ENCODE measurements at places on chromosomes 12 and 14.

DNA sequence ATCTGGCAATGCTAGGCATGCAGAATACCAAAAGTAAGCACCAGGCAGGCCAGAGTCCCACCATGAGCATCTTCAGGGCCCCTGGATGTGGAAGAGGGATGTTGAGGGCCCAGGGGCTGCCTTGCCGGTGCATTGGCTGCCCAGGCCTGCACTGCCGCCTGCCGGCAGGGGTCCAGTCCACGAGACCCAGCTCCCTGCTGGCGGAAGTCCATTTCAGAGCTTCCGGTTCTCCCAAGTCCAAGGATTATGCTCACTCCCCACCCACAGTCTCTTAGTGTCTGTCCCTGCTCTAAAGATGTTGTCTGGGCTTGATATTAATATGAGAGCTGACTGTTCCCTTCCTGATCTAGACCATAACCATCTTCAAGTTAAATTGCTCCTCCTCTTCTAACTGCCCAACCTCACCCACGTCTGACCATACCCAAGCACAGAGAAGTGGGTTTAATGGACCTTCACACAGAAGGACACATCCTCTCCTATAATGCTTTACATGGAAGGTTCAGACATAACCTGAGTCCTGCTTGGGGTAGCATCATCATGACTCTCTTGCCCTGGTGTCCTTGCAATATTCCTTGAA lies 117.4 kb downstream of the DAD1 start:
- no peak for DNase-seq

DNA sequence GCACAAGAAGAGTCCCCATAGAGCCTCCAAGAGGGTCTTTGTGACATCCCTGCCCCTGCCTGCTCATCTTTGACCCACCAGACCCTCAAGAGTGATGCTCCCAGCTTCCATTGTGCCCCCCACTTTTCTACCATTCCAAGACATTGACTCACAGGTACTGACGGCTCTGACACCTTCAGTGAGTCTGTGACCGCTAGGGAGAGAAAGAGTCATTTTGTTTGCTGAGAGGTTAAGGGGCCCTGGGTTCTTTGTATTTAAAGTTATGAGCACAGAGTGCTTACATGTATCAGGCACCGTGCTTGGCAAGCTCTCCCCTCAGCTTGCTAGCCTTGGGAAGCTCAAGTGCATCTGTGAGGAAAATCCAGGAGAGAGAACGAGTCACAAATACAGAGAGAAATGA lies 7.1 kb upstream of the KRT82 start:
- no peak for DNase-seq

DNA sequence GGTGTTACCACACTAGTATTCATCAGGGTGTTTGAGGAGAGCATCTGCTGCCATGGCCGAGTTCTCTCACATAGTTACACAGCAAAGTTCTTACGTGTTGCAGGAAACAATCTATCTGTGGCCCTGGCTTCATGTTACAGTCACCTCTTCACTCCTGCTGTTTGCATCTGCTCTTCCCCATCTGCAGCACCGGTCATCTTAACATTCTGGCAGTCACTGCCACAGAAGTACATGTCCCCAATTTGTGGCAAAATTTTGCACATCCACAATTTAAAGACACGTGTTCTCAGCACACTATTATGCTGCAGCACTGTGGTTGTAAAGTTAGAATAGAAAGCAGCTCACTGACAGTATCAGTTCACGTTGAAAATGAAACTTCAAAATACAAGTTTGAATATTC lies 23.2 kb downstream of the MAPK1IP1L start:
- no peak for DNase-seq

DNA sequence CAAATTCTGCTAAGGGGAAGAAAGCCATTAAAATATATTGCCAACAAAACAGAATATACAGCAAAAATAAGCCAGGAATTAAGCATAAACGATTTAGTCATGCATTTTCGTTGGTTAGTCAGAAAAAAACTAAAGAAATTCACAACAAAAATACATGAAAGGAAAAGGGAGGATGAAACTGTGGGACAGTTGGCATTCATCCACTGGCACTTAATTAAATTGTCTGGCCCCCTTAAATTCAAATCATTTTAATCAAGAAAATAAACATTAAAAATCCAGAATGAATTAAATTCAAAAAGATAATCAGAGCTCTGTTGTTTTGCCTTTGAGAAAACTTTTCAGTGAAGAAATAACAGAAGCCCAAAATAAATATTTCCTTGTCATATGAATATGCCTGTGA lies 264.6 kb upstream of the TMTC1 start:
- DNase-seq: no peak

GRCh38 chr14:24880689-24881088 lies 169.3 kb downstream of the STXBP6 start:
- DNase-seq: no peak

DNA sequence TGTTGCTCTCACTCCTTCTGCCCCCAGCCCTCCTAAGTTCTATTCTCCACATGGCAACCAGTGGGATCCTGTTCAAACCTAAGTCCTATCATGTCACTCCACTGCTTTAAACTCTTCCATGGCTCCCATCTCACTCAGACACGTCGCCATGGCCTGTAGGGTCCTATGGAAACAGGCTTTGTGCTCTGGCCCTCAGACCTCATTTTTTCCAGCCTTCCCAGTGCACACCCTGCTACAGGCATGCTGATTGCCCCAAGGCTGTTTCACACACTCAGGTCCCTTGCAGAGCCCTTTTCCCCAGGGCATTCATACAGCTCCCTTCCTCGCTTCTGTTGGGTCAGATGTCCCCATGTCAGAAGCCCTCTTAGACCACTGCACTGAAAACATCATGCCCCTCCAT lies 11.2 kb upstream of the MED13L start:
- no peak for DNase-seq

DNA sequence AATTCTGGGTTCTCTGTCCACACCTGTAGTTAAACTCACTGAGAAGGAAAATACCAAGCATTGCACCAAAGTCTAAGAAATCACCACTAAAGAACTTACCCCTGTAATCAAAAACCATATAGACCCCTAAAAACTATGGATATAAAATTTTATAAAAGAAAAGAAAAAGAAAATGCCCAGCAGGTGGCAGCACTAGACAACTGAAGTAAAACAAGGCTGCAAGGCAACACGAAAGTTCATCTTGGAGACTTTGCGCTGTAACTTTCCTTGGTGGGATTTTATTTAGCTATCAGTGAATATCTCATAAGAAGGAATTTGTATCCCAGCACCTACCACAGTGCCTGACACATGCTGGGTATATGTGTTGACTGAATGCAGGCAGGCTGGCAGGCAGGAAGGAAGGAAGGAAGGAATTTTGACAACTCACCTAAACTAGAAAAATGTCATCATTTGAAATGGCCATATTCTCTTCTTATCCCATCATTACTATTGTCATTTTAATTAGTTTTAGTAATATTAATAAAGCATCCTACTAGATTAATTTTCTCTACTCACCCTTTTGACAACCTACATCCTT lies 68.2 kb upstream of the ETV6 start:
- DNase-seq: peak; percentile 45

GRCh38 chr14:61192989-61193388 lies 88.1 kb downstream of the TMEM30B start:
- peak; percentile 88 for DNase-seq

DNA sequence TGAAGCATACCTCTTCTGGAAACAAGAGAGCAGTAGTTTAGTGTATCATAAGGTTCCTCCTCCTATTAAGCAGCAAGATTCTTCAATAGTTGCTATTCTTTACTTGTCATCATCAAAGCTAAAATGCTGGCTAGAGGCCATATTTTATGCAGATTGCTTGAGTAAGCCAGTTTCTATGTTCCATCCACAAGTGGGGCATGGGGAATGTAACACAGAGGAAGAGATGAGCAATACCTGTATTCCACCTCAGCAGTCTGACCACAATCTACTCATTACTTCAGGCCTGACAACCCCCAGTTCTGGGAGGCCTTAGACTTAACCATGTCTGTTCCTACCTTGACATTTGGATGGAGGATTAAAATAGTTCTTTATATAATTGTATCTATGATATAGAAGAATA lies 423.6 kb downstream of the BTG1 start:
- no peak for DNase-seq

- DNase-seq: no peak
Measured at GRCh38 chr14:101400830-101401229, 160.5 kb upstream of the DIO3 start.

DNA sequence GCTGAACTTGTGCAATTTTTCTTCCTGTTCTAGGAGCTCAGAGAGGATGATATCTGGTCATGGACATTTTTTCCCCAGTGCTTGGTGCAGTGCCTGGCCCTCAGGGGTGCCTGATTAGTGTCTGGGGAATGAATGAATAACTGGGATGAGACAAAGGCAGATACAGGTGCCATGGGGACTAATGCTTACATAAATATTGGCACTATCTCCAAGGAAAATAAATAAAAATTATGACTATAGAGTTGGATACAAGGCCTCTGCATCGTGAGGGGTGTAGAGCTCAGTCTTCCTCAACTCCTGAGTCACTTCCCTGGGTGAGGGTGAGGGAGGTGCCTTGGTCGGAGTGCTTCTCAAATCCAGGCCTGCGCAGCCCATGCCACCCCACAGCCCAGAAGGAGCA lies 188.6 kb downstream of the KCNA5 start:
- no peak for DNase-seq

GRCh38 chr14:79585845-79586244 lies 625.5 kb downstream of the DIO2 start:
- no peak for DNase-seq

GRCh38 chr14:105602799-105603793 lies 76.7 kb downstream of the TMEM121 start:
- DNase-seq: no peak

DNA sequence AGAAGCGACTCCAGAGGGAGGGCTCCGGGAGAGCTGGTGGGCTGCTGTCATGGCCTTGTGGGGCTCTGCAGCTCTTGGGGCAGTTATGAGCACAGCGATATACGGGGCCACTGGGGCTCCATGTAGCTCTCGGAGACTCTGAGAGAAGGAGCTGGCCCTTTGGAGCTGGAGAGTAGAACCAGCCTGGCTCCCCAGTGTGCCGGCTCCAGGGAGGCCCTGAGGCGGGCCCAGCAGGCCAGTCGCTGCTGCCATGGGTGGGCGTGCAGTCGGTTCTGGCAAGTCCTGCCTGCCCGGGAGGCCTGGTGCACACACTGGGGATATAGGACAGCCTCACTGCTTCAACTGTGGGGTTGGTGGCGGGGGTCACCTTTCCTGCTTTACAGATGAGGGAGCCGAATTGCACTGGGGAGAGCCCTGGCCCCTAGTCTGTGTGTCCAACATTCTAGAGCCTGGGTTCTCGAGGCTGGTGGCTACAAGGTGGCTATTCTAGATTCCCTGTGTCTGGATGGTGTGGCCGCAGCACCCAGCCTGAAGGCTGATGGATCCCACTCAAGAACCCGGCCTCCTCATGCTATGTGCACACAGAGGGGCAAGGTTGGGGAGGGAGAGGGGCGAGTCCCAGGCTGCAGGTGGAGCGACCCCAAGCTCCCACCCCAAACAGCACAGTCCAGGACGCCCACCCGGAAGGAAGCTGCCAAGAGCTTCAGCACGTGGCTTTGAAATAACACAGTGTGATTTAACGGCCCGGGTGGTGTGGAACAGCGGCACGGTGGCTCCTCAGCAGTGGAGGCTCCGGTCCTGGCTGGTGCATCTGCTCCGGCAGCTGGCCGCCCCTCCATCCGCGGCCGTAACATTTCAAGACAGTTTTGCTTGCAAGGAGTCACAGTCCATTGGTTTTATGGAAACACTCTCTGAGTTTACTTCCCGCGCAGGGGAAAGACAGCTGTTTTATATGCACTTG lies 188.3 kb upstream of the C14orf180 start:
- DNase-seq: no peak

DNA sequence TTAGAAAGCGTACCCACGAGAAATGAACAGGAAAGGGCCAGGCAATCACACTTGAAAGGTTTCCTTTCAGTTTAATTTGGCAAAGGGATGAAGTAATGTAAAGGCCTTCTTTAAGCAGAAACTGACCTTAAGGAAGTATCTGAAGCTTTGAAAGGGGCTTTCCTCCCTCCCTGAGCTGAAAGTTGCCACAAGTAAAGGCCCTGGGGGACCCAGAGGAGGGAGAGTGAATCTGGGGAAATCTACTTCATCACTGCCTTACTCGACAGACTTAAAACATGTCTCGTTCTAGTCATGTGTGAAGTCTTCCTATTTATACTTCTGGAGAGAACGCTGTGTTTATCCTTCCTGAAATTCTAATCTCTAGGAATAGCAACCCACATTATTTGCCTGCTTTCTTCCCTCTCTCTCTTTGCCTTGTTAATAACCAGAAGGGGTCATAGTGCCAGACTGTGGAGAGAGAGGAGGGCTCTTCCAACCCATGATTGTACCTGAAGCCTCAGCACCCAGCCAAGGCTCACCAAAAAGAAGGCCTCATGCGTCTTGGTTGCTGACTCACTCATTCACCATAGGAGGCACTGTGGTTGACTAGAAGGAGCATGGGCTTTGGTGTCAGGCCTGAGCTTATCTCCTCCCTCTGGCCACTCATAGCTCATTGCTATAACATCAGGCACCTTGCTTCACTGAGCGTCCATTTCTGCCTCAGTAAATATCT lies 10.2 kb upstream of the GPX2 start:
- DNase-seq: no peak

GRCh38 chr12:1107669-1108068 lies 116.6 kb downstream of the ERC1 start:
- no peak for DNase-seq

GRCh38 chr12:90896164-90896563 lies 58.8 kb downstream of the CCER1 start:
- DNase-seq: no peak

GRCh38 chr12:91094032-91094662 lies 17.1 kb downstream of the LUM start:
- DNase-seq: no peak

DNA sequence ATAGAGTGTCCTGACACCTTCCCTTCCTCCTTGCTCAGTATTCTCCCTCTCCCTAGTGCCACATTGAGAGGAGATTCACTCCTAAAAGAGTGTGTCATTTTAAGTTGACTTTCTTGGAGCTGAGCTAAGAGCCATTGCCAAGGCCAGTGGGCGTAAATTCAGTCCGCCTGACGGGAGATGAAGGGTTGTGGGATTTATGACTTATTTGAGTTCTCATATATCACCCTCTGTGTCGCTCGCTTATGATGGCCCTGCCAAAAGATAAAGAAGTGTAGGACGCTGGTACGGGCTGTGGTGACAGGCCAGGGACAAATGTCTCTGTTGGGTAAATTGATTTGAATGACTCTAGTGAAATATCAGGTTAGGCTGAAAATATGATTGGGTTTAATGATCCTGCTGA lies 867.4 kb downstream of the NRXN3 start:
- DNase-seq: no peak

DNA sequence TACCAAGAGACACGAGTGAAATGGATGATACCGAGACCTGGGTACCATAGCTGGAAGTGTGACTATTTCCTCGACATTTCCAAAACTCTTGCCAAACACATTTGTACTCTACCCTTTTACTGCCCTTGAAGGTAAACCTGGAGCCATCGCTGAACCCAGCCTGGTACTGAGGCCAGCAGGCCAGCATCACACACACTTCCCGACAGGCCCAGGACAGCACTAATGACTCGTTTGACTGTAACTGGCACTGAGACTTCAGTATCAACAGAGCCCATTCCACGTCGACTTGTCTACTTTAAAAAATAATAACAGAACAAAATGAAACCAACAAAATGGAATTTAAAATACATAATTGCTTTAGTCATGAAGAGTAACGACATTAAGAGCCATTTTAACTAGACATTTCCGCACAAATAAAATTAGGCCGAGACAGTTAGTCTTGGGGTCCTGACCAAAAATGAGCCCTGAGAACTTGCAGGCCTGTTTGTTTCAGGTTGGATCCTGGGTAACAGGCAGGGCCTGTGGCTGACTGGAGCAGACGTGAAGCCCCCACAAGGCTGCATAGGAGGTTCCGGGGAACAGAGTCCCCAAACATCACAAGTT lies 94.3 kb downstream of the RIMBP2 start:
- DNase-seq: no peak

- no peak for DNase-seq
Measured at GRCh38 chr12:112161711-112162110, 36.4 kb downstream of the TRAFD1 start.

Measured in AG09319 (cell line).